Upper lobe of right lung (tissue), 1 donor: ENCODE measurements at places on chromosomes 7 and 10. TPM values are rescaled to one million over a fixed set of nuclear protein-coding genes. Genes with fewer than 3 reads are reported as not detected.

GRCh38 chr7:111198255-111198654 is 107.3 kb downstream of the LRRN3 start:
- H3K4me3 ChIP-seq: no peak overlapping the region
- H3K4me1 ChIP-seq: no peaks in the 10 kb centered on the region
- H3K27ac ChIP-seq: no peak overlapping the region
- H3K36me3 ChIP-seq: no peaks in the 10 kb centered on the region

DNA sequence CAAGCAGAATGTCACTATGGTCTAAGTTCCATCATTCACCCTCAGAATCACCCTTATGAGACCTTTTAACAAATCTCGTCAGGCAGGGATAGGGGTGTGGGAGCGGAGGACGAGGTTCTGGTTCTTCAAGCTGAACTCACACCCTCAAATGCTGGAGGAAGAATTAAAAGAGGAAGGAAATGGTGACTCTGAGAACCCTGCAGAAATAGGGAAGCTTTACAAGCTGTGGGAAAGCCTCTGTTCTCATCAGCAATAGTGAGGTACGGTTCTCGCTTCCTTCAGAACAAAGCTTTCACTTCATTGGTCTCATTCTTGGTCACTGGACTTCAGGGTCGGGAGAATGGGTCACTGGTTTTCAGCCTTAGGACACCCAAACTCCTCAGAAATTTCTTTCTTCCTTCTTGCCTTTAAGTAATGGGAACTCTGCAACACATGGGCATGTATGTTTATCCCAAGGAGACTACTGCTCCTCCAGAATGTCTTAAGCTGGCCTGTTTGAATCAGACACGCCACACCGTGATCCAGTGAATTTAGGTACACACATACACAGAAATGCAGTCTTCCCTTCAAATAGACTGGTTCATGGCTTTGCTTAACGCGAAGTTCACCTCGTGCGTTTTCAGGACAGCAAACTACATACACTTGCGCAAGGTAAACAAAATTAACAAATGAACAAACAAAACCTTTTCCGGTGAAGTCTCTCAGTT is 226.0 kb downstream of the SFMBT2 start:
- no peak for DNase-seq
- H3K27ac ChIP-seq: peak overlapping the region; percentile 31
- H3K4me3 ChIP-seq: no peak overlapping the region
- H3K36me3 ChIP-seq: no peaks in the 10 kb centered on the region
- H3K27me3 ChIP-seq: no peaks in the 10 kb centered on the region

GRCh38 chr10:35335133-35336083 is 901 bp upstream of the CCNY start:
- no peaks in the 10 kb centered on the region for H3K27me3 ChIP-seq
- peak overlapping the region; percentile 84 for H3K4me3 ChIP-seq
- H3K4me1 ChIP-seq: peaks cover 35% of the 10 kb centered on the region

GRCh38 chr10:103139803-103140202 is 53.3 kb downstream of the NT5C2 start:
- H3K4me1 ChIP-seq: peaks cover under 1% of the 10 kb centered on the region
- H3K27me3 ChIP-seq: no peaks in the 10 kb centered on the region
- H3K36me3 ChIP-seq: peaks cover 52% of the 10 kb centered on the region
- no peak for DNase-seq
- H3K27ac ChIP-seq: no peak overlapping the region
- no peak overlapping the region for H3K4me3 ChIP-seq

DNA sequence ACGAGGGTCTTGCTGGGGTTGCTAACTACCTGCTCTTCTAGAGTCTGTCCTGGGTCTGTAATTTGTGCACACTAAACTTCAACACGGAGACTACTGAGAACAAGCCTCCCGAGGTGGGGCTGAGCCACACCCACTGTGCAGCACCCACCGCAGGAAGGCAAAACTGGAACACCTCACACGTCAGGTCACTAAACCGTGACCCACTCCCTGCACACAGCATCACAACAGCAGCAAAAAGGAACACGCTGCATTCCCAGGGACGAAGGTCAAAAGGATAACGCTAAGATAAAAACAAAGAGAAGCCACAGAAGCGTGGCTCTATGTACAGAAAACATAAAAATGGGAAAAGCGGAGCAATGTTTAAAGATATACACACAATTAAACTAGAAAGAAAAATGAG is 170.1 kb downstream of the MAD1L1 start:
- H3K4me1 ChIP-seq: peaks cover 10% of the 10 kb centered on the region
- H3K36me3 ChIP-seq: no peaks in the 10 kb centered on the region
- no peaks in the 10 kb centered on the region for H3K27me3 ChIP-seq
- H3K4me3 ChIP-seq: no peak overlapping the region
- DNase-seq: no peak

GRCh38 chr7:117470777-117471176 is 9.0 kb upstream of the CFTR start:
- H3K27ac ChIP-seq: no peak overlapping the region
- no peak for DNase-seq
- H3K27me3 ChIP-seq: no peaks in the 10 kb centered on the region
- no peaks in the 10 kb centered on the region for H3K4me1 ChIP-seq
- no peaks in the 10 kb centered on the region for H3K36me3 ChIP-seq

Gene ZCCHC24
- 32.4 TPM for total RNA-seq

Gene AGBL3
- total RNA-seq: 3.9 TPM

Gene CYP2C9
- total RNA-seq: 0.20 TPM
